ENCODE measurements at places on chromosomes 1 and 21. TPM values are rescaled to one million over a fixed set of nuclear protein-coding genes. Genes with fewer than 3 reads are reported as not detected.

The DCST1 gene
- polyA plus RNA-seq, result not detected

DNA sequence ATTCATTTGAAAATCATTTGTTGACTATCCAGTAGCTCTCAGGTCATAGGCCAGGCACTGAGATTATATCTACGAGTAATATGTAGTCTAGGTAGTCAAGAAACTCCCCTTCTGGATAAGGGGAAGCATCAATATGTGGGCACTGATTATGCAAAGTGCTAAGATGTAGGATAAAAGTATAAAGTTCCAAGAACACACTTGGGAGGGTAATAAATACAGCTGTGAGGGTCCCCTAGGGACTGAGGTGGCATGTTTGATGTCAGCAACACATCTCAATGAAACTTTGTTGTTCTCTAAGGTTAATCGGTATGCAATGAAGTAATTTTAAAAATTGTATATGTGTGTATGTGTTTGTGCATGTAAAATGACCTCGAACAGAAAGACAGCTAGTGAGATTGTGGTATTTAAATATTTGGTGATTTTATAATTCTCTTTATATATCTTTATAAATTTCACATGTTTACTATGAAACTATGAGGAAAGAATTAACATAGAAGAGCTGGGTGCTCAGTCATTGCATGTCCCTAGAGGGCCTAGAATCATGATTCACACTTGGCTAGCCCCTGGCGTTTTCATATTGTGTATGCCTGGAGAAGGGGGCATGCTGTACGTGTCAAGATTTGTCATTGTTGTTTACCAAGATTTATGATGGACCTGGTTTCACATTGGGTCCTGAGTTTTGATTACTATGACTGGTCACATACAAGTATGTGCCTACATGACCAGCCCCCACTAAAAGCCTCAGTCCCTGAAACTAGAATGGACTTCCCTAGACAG lies 140.1 kb upstream of the DUSP10 start:
- no peak overlapping the region for H3K4me3 ChIP-seq
- no peaks in the 10 kb centered on the region for H3K36me3 ChIP-seq
- H3K27ac ChIP-seq, result no peak overlapping the region

GRCh38 chr1:3068564-3069431 lies at the start of gene PRDM16:
Gene PRDM16 (plus strand): TSS chr1:3069203. CDS start chr1:3069260, 57 bp downstream.
- H3K27me3 ChIP-seq, result no peaks in the 10 kb centered on the region
- peak within 1 kb of the TSS; percentile 90 for H3K4me3 ChIP-seq
- H3K4me1 ChIP-seq, result no peaks in the 10 kb centered on the region
- no peaks in the 10 kb centered on the region for H3K36me3 ChIP-seq

- H3K27ac ChIP-seq, result no peak overlapping the region
- H3K4me1 ChIP-seq, result no peaks in the 10 kb centered on the region
- no peaks in the 10 kb centered on the region for H3K36me3 ChIP-seq
- no peak for DNase-seq
Observed at GRCh38 chr21:8989721-8990325, 1531.6 kb upstream of the TPTE start.
